A549 treated with GW870086 at 1 μM for 4 hours (cell line): ENCODE measurements at places on chromosomes 4 and X. TPM values are rescaled to one million over a fixed set of nuclear protein-coding genes. Genes with fewer than 3 reads are reported as not detected.

The ARSD gene
- 11.7 to 14.3 TPM (median 13.7 TPM) in 5 replicates for total RNA-seq

The PAGE3 gene
- not detected in 5 replicates for total RNA-seq

The CENPU gene
- 22.3 to 26.1 TPM (median 23.2 TPM) in 5 replicates for total RNA-seq

The ATP1B4 gene
- 0.03 TPM in 1 of 5 replicates, not detected in the others for total RNA-seq

The VEGFC gene
- total RNA-seq, result 10.7 to 13.8 TPM (median 12.3 TPM) in 5 replicates
